HTR-8/SVneo (cell line): ENCODE measurements at places on chromosomes 3 and 15.

GRCh38 chr3:194976874-194977273 lies 291.2 kb downstream of the FAM43A start:
- no peak for DNase-seq

- DNase-seq = no peak
Measured at GRCh38 chr3:25534007-25534406, 105.9 kb downstream of the RARB start.

GRCh38 chr3:47283193-47283537 lies 421 bp downstream of the KLHL18 start:
- DNase-seq = no peak

- DNase-seq = no peak
Measured at GRCh38 chr3:40464339-40465110, 7.4 kb downstream of the RPL14 start.

GRCh38 chr3:197737319-197737649 lies 580 bp upstream of the RUBCN start:
- no peak for DNase-seq

GRCh38 chr3:149199474-149199873 lies 22.2 kb downstream of the CP start:
- DNase-seq = peak; percentile 54

- DNase-seq = no peak
Measured at GRCh38 chr3:55675478-55675877, 188.4 kb upstream of the WNT5A start.

- no peak for DNase-seq
Measured at GRCh38 chr3:111831840-111832239, 27.2 kb upstream of the PHLDB2 start.

DNA sequence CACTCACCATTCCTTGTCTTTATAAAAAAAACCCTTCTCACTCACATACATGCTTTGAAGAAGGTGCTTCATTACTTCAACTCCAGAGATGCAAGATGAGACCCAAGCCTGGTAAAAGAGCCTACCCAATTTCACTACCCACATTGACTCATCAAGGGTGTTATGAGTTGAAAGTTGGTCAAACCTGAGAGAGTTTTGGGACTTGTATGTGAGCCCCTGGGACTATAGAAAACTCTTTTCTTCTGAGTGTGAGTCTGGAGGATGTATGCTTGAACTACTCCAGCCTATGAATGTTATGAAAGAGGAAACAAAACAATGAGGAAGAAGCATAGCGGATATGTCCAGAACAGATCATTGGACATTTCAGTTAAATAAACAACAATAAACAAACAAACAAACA lies 106.5 kb upstream of the SATB1 start:
- no peak for DNase-seq

GRCh38 chr15:86127547-86127946 lies 47.9 kb downstream of the AGBL1 start:
- DNase-seq = no peak

DNA sequence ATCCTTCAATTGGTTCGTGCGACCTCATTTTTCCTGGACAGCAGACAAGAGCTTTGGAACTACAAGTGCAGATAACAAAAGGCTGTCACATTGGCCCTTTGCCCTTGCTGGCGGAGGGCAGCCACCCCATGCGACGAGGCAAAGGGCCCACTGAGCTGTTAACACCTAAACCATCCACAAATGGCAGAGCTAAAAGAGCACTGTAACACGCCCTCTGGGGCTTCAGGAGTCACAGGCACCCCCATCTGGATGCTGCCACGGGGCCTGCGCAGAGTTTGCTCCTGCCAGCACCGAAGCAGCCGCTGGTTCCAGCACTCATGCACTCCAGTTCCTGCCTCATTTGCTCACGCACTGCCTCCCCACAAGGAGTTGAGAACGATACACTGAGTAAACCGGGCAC lies 524.9 kb downstream of the ZNF385D start:
- no peak for DNase-seq

DNA sequence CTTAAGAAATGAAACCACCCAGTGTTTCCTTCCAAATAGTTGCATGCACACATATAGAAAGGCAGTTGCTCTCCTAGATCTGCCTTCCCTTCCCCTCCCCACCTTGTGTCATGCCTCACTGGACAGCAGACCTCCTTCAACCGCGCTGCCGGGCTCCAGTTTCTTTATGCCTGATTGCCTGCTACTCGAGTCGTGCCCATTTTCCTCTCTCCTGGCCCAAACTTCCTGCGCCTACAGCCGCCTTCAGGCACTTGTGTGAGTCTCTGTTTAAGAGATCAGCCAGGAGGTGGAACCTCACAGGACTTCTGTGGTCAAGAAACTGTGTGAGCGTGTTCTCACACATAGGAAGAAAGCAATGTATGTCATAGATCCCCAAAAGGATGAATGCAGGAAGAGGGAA lies 8.8 kb upstream of the FAM107A start:
- no peak for DNase-seq

DNA sequence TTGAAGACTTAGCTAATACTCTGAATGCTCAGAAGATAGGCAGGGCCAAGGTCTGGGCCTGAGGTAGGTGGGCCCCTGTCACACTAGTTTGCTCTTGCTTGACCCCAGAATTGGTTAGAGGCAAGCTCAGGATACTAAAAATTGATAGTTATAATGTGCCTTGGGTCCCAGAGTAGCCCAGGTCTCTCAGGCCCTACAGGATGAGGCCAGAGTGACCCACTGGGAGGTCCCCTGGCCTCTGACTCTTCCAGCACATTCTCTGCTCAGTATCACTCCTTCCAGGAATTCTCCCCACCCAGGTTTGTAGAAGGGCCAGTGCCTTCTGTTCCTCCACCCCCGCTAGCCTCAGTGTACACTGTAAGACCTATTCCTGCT lies 667 bp upstream of the KLHDC8B start:
- DNase-seq = no peak

DNA sequence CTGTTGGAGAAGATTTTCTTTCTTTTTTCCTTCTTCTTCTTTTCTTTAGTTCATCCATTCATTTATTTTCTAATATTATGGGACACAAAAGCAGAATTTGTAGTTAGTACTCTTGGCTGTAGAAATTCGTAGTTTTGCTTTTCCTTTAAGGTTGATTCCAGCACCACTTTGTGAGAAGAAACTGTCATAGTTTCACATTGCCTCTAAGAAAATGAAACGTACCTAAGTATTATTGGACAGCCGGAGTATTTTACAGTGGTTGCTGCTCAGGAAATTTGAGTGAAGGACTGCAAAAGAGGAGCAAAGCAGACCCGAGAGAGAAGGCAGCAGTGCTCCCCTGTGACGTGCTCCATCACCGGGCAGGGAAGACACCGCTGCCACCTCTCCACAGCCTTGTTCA lies 48.1 kb downstream of the PLCL2 start:
- DNase-seq = no peak

DNA sequence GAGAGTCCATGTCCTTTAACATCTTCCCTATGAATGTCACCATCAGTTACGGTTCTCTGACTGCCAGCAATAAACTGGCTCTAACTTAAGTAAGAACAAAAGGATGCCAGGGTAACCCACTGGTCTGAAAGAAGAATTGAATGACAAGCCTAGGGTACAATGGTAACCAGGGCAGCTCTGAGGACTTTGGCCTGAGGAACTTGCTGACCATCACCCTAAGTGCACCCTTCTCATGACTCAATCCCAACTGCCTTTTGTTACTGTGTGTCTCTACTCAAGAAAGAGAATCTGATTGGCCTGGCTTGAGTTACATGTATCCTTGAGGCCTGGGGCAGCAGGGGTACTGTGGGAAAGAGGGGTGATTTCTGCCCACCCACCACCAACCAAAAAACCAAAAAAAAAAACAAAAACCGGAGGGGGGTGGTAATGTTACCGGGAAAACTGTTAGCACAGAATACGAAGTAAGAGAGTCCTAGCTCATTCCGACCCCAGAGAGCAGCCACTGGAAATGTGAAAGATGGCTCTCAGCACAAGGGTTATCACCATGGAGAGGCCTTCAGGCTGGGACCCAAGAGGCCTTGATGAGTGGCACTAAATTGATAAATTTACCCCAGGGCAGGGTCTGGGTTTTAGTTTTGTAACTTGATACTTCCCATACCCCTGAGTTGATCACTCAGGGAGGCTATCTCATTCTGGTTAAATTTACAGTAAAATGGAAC lies 9.3 kb upstream of the SLC28A1 start:
- no peak for DNase-seq

- no peak for DNase-seq
Measured at GRCh38 chr3:69563981-69564380, 175.3 kb upstream of the MITF start.

DNA sequence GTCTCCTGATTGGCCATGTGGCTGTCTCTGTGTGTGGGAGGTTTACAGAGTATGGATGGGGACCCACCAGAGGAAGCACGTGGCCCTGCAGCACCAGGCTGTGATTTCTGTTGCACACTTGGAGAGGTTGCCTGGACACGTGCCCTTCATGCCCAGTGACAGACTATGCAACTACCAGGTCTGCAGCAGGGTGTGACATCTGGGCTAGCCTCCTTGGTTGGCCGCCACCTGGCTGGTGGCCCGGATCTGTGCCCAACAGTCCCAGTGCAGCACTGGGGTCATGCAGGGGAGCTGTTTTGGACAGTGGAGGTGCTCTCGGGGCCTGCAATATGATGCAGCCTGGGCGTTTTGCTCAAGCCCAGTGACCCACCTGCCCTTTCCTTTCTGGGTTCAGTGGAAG lies 212.5 kb downstream of the UBE3A start:
- DNase-seq = no peak
